RPMI8226 (cell line): ENCODE measurements at places on chromosomes 1 and 21.

- DNase-seq = peak; percentile 35
Measured at GRCh38 chr1:204507317-204508105, 8.7 kb upstream of the MDM4 start.

DNA sequence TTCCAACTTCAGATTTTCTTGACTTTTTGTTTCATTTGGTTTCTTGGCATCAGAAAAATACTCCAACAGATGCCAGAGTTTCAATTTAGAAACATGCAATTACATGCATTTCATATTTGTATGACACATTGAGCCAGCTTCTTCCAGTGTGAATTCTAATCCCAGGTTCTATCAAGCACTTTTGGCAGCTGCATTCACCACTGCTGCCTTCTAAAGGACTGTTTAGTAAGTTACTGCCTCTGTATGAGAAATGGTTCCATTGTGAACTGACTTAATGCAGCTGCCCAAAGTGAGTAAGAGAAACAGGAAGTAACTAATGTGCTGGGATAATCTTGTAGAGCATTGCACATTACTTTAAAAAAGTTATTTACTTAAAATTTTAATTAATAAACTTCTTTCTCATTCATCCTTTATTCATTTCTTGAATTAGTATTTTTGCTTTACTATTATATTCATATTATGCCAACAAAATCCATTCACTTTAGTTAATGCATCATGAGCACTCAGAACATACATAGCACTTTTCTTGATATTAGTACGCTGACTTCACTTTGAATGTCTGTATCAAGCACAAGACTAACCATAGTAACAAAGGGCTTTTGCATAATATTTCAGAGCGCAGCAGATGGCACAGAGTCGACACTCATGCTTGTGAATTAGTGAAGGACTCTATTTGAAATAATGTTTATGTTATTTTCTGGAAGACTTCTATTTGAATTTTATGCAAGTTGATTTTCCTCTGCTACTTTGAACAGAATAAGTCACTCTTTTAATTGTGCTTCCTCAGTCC, 9.8 kb downstream of the RGS18 start:
- no peak for DNase-seq

- no peak for DNase-seq
Measured at GRCh38 chr1:51719146-51719545, 102.3 kb downstream of the OSBPL9 start.

- no peak for DNase-seq
Measured at GRCh38 chr1:24805534-24806301, 60.5 kb downstream of the CLIC4 start.

GRCh38 chr1:213585959-213586586, 401.7 kb upstream of the PROX1 start:
- no peak for DNase-seq
